ENCODE measurements at places on chromosomes 2 and 18.

DNA sequence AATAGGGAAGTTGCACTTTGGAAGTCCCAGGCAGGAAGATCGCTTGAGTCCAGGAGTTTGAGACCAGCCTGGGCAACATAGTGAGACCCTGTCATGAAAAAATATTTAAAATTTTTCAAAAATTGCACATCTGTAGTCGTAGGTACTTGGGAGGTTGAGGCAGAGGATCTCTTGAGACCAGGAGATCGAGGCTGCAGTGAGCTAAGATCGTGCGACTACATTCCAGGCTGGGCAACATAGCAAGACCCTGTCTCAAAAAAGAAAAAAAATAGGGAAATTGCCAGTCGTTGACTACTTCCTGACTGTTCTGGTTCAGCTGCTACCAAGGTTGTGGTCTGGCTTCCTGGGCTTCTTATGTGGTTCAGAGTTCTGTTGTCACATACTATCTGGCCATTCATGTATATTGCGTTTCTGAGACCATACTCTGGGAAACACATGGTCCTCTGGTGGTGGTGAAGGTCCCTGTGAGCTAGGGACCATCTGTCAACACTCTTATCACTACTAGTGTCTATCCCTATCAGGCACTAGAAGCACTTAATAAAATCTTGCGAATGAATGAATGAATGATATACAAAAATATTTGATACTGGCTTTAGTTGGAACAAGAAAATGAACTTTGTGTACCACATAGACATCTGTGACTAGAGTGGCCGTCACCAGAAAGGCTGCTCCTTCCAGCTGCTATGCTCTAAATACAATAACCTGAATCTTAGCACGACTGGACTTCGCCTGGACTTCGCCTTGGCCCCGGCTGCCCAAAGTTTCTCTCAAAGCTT lies 861 bp upstream of the KLHL23 start:
- DNase-seq: no peak

- no peak for DNase-seq
Observed at GRCh38 chr2:61018798-61019197, 743 bp upstream of the PUS10 start.

DNA sequence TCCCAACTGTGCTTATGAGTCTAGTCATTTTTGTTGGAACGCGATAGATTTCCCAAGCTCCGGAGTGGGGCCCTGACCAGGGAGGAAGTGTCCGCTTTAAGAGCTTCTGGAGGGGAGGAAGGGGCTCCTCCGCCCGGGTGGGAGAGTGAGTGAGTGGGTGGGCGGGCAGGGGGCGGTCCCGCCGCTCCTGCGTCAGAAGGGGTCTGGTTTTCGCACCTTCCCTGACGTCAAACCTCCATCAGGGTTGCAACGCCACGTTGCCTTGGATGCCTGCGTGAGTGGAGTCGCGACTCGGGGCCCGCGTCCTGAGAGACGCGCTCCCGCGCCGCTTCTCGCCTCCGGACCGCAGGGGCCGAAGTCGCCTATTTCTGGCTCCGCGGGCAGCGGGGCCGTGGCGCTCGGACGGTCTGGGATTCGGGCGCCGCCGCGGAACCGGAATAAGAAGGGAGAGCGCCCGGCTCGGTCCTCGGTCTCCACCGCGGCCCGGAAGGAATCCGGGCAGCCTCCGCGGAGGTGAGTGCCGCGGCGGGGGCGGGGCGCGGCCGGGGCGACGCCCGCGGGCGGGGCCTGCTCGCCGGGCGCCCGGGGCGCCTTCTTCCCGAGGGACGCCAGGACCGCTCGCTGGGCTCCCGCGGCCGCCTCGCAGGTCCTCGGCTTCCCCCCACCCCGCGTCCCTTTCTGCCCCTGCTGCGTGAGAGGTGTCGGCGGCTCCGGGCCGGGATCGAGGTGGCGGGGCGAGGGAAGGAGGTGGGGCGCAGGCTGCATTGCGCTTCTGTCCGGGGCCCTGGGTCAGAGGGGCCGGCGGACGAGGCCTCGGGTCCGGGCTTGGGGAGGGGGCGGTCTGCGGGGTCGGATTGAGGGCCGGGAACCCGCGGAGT lies at the start of gene ZDBF2:
Gene ZDBF2 (plus strand): TSS at position 230 of the 878 bp plus-strand sequence. CDS start 7,187 bp downstream, outside the sequence.
- peak; percentile 18 for DNase-seq

- no peak for DNase-seq
Observed at GRCh38 chr18:25210622-25211021, 141.3 kb downstream of the ZNF521 start.

DNA sequence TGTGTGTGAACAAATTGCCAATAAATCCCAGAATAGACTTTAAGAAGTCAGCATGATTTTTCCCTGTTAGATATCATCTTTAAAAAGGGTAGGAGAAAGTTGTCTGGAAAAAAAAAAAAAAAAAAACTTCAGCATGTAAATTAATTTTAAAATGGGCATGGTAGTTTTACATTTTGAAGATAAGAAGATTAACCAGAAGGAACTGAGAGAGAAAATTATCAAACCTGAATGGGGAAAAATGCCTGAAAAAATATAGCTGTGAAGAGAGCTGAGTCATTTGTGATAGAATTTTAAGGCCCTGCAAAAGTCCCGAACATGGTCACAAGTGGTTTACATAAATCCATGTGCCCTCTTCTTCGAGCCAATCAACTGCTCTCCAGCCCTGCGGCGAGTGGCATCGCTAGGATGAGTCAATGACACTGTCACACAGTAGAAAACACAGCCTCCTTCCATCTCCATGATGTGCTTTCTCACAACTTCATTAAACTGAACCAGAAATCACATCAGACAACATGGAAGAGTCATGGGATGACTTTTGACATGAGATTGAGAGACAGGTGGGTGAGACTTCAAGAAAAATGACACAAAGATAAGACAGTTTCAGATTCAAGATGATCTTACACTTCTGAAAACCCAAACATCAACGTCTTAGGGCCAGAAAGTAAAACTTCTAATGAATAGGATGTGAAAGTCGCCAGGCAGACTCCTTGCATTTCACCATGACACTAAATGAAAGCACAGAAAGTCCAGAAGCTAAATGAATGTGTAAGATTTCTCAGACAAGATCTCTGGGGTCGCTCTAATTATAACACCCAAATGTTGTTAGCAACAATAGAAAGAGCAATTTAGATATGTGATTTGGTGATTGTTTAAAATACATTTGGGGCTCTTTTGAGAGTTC lies 273.0 kb upstream of the ID2 start:
- DNase-seq: peak; percentile 14

DNA sequence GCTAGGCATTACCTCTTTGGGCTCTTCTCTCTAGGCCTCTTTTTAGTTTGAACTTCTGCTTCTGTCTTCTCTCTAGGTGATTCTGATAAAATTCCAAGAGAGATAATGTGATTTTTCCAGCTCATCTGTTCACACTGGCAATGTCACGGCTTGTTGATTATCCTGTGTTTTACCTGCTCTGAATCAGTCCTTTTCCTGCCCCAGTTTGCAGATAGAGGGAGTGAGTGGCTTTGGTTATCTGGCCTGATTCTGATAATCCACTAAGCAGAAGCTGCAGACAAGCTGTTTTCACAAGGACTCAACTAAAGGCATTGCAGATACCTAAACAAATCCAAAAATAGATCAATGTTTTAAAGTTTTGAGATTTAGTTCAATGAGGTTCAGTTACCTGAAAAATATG lies 111.9 kb downstream of the DCC start:
- no peak for DNase-seq

DNA sequence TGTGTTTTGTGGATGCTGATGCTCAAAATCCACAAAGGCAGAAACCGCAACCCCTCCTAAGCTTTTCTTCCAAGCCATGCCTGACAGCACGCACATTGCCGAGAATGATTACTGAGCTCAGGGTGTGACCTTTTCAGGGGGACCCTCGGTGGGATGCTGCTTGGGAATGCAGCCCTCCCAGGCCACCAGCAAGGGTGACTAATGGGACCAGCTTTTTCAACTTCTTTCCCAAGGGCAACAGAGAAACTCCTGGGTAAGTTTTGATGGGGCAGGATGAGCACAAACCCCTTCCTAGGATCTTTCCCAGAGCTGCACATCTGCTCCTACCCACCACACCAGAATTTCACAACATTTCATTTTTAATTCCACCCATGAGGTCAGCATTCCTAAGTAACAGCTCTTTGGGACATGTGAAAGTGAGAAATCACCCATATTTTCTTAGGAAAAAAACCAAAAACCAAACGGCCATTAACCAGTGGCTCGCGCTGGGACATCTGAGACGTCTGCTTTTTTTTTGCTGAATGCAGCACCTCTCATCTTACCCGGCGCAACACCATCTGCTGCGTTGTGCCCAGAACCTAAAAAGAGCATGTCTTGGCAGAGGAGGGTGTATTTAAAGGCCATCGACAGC lies 119.0 kb downstream of the ARL4C start:
- DNase-seq: no peak

DNA sequence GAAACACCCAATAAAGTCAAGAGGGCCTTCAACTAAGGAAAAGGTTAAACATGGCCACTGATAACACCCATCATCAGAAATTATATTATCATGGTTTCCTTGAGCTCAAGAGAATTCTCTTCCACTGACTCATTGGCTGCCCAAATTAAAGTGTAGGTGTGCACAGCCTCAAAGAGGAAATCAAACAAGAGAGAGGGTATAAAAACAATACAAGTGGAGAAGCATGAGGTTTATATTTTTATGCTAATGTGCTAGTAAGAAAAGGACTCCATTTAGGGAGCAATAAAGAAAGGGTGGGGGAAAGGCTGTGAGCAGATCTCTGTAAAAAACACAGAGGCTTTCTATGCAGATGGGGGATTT lies 168.8 kb upstream of the VRK2 start:
- no peak for DNase-seq

DNA sequence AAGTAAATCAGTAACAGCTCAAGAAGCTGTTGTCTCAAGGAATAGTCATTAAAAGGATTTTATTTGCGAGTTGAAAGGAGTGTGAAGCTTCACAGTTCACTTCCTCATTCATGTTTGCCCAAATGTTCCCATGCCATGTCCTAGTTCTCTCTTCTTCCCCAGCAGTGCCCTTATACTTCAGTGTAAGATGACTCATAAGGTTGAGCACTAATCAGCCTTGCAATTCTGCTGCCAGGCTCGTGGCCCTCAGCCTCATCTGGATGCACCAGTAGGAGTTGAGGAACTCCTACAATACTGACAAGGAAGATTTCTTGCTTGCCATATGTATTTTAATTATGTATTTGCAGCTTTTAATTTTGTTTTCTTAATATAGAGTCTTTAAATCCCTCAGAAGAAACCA lies 1980.4 kb downstream of the SUCLG1 start:
- DNase-seq: no peak

GRCh38 chr2:162749994-162750393 lies 88.6 kb downstream of the KCNH7 start:
- DNase-seq: no peak

DNA sequence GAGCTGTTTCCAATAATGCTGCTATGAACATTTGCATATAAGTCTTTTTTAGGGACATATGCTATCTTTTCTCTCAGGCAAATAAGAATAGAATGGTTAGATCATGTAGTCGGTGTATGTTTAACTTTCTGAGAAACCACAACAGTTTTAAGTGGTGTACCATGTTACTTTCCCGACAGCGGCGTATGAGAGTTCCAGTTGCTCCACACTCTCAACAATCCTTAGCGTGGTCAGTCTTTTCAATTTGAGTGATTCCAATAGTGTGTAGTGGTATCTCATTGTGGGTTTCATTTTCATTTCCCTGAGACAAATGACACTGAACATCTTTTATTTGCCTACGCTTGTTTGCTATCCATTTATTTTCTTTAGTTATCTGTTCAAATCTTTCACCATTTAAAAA lies 149.5 kb downstream of the ACOXL start:
- no peak for DNase-seq

- no peak for DNase-seq
Observed at GRCh38 chr2:227717687-227718567, at the start of gene SLC19A3. TSS of gene SLC19A3 (minus strand) at chr2:227718028. CDS start at chr2:227702318, 15,710 bp downstream.

DNA sequence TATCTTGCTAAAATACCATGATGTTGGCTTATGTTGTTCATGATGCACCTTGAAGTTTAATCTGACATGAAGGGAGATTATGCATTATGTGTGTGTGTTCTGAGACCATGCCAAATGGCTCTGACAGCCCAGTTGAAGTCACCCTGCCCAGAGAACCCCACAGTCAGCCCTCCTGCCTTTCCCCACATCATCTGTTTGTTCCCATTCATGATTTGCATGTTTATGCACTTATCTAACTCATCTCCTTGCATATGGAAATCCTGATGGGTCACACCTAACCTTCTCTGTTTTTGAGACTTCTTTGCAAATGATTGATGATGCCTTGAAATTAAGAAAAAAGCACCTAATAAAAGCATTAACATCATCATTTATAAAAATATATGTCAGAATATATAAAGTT lies 752.2 kb downstream of the GALR1 start:
- no peak for DNase-seq

DNA sequence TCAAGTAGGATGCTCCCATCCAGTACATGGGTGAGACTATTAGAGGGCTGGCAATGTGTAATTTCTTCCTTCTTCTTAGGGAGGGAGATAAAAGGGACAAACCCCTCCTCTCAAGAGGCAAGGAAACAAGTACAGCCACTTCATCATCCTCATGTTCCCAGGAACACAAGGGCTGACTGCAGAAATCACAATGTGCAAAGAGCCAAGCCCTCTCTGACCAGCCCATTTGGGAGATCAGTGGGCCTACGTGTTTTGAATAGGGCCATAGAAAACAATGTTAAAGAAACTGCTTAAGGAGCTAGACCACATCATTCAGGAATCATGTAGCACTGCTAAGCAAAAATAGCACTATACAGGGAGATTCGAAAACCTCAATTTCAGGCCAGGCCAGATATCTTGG lies 97.4 kb downstream of the ACTR2 start:
- no peak for DNase-seq

GRCh38 chr2:224689539-224689938 lies 26.6 kb downstream of the CCDC195 start:
- no peak for DNase-seq

- DNase-seq: no peak
Observed at GRCh38 chr2:36513661-36514060, 84.3 kb downstream of the FEZ2 start.

DNA sequence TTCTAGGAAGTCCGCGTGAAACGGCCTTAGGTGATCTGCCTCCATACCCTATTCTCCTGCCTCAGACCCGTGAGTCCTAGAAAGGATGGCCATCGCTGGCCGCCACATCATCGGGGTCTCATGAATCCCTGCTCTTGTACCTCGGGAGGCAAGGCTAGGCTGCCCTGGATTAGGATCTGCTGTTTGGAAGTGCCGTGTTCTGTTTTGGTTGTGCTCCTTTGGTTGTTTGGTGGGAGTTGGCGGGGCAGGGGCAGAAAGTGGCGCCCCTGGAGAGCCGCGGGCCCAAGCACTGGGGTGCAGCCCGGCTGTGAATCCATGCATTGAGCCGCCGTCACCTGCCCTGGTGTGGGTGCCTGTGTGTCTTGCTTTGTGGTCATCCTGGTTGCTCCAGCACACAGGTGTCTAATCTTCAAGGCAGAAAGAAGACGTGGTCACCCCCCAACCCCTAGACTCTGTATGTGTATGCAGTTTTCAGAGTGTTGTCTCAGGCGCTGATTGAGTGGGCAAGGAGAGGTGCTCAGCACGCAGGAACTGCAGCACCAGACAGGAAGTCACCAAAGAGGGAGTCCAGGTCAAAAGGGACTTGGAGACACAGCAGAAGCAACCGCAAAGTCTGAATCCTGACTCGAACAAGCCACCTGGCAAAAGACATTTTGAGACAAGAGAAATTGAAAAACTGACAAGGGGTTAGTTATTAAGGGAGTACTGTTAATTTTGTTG lies 80.0 kb upstream of the LDLRAD4 start:
- no peak for DNase-seq

Data from activated CD8-positive, alpha-beta memory T cell treated with anti-CD3 and anti-CD28 coated beads for 4 hours (primary cell).